ENCODE measurements at places on chromosomes 12 and 14.

GRCh38 chr14:103250874-103251273 is 83.2 kb upstream of the EIF5 start:
- DNase-seq: no peak

DNA sequence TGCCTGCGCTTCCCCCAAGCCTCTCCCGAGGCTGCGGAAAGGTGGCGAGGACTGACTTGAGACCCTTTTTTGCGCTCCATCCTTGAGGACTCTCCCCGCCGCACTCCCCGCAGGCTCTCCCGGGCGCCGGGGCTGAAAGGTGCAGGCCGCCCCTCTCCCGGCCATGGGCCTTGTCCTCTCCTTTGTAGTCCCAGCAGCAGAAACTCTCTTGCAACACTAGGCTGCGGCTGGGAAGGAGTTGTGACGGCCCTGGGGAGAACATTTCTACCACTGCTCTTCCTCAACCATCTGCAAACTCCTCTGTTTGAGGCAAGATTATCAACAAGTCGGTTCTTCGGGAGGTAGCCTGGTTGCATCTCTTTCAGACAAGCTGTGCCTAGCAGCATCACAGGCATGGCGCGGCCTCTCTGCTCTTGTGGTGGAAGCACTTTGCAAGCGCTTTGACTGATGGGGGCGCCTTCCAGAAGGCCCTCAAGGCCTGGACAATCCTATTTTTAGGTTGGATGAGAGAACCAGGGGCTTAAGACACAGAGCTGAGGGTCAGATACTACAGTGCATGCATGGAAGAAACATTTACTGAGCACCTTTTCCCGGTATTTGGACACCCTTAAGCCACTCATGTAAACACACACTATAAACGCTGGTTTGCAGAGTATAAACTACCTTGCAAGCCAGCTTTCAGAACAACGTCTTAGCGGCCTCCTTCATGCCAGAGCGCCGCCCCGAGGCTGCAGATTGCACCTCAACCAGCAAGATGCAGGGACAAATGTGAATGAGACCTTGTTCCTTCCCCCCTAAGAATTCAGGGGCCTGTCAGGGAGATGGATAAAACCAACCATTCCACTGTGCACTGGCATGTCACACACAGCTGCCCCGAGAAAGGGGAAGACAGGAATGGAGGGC is 1.2 kb upstream of the PRIMA1 start:
- DNase-seq: no peak

DNA sequence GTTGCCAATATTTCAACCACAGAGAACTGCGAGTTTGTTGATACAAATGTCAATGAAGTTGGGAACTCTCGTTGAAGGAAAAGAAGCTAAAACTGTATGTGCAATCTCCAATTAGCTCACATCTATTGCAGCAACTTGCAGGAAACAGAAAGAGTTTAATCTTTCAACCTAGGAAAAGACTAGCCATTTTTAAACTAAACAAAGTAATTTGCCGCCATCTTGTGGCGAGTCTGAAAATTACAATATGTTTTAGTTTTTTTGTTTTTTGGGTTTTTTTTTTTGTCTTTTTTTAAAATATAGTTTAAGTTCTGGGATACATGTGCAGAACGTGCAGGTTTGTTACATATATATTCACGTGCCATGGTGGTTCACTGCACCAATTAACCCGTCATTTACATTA is 131.2 kb upstream of the FOXG1 start:
- DNase-seq: no peak

DNA sequence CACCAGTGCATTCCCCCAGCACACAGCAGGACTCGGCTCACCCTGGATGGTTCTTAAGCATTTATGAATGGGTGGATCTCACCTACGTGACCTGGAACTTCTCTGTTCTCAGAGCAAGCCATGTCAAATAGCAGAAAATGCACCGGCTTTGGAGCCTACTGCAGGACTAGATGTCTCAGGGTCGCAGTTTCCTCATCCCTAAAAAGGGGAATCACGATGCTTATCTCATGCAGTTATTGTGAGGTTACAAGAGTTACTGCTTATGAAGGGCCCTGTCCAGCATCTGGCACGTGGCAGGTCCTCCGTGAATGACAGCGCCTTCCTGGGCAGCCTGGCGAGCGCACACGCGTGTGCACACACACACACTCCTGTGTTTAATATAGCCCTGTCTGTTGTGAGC is 128.5 kb downstream of the ETV6 start:
- DNase-seq: no peak

- no peak for DNase-seq
Observed at GRCh38 chr12:56678852-56679251, 9.2 kb downstream of the PTGES3 start.

DNA sequence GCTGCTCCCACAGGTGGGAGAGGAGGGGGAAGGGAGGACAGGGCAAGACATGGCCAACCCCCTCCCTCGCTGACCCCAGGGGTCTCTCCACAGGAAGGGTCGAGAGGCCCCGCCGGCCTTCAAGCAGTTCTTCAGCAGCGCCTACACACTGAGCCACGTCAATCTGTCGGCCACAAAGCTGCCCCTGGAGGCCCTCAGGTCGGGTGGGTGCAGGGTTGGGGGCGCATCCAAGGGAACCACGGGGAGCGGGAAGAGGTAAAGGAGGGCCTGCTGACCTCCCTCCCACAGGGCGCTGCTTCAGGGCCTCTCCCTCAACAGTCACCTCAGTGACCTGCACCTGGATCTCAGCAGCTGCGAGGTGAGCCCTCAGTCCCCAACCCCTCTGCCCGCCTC is 6.1 kb downstream of the CARMIL3 start:
- no peak for DNase-seq

DNA sequence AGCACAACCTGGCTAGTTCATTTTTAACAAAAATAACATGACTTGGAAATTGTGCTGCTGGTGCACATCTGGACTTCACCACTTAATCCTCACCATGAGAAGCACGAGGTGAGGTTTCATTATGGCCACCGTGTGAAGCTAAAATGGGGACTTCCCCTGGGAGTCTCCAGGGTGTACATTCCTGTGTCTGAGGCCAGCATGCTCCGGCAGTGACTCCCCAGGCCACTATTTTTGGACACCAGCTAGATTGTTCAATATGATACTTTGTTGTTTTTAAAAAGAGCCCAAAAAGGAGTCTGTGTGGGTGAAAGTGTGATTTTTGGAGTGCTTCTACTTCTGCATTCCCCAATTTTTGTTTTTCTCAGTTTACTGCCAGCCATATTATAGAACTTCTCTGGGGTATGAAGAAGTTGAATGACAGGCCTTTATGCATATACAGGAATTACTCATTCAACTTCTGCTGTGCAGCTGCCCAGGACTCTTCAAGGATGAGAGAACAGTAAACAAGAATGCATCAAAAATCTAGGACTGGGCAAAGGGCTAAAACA is 16.9 kb upstream of the AICDA start:
- peak; percentile 53 for DNase-seq

- no peak for DNase-seq
Observed at GRCh38 chr12:75389061-75389460, 1.8 kb upstream of the GLIPR1L2 start.

- no peak for DNase-seq
Observed at GRCh38 chr14:68335312-68335711, 457.6 kb downstream of the ZFP36L1 start.

DNA sequence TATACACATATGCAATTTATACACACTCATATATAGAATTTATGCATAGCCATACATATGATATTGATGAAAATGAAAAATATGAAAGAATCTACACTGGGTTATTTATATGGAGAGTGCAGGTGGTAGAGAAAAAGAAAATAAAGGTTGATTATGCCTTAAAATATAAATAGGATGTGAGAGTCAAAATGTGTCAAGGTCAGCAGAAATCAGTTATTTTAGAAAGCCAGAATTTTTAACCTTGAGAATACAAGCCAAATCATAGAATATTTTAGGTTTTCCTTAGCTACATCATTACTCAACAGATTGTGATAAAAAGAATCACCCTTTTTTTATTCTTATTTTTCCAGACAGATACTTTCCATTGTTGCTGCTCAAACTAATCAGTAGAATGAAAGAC is 146.2 kb downstream of the SLC6A15 start:
- DNase-seq: no peak

GRCh38 chr14:102189874-102190273 is 50.2 kb downstream of the WDR20 start:
- no peak for DNase-seq

GRCh38 chr14:94041551-94042346 is 15.6 kb downstream of the OTUB2 start:
- DNase-seq: no peak

DNA sequence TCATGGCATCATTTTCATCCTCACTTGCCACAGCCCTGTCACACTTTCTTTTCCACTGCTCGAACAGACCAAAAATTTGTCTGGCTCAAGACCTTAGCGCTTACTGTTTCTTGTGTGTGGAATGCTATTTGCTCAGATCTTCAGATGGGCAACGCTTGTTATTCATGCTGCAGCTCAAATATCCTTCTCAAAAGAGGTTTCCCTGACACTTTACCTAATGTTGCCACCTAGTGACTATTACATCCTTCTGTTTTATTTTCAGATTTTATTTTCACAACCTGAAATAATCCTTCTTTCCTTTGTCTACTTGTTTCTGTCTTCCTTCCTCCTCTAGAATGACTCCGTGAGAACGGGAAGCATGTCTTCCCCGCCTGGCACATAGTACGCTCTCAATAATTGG is 5.6 kb downstream of the FBXO33 start:
- no peak for DNase-seq

- peak; percentile 81 for DNase-seq
Observed at GRCh38 chr12:53324779-53325510, 3.5 kb upstream of the AAAS start.

GRCh38 chr14:72560889-72561493 is 332.9 kb downstream of the DPF3 start:
- DNase-seq: no peak

GRCh38 chr12:44497044-44497443 is 379.1 kb downstream of the NELL2 start:
- DNase-seq: no peak

DNA sequence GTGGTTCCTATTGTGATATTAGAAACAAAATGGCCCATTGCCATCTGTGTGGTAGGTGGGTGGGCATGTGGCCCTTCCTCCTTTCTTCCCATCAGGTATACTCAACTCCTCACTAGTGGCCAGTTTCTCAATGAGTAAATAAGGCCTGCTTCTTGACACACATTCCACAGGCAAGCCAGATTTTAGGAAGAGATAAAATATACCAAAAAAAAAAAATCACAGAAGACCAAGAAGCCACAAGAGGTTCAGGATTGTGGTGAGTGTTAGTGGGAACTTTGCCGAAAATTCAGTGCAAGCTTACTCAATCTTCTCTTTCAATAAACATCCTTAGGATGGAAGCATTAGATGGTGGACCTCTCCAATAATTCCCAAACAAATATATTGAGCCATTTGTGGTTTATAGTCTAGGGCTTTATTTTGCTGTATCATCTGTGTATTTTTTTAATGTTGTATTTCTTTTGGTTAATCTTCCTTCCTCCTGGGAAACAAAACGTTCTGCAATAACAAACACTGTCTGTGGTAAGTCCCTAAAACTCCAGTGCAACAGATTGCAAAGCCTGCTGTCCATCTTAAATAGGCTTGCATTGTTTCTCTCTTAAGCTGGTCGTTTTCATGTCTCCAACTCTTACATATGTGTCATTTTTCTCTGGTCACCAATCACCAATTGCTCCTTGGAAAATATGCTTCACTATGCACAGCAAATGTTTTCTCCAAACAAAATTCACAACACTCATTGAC is 289.9 kb upstream of the KITLG start:
- no peak for DNase-seq

DNA sequence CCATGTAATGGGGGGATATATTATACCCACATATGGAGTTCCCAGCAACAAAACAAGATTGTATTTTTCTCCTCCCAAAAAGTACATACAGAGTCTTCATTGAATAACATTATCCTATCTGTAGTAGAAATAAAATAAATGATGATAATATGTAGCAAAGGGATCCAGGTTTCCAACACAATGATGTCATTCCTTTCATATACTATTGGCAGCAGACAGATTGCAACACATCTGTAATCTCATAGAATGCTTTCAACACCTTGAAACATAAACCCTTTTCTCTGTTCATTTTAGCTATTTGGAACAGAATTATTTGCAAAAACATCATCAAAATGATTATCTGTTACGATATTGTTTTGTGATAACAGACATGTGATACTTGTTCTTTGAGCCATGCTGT is 317.6 kb downstream of the DPF3 start:
- DNase-seq: no peak

DNA sequence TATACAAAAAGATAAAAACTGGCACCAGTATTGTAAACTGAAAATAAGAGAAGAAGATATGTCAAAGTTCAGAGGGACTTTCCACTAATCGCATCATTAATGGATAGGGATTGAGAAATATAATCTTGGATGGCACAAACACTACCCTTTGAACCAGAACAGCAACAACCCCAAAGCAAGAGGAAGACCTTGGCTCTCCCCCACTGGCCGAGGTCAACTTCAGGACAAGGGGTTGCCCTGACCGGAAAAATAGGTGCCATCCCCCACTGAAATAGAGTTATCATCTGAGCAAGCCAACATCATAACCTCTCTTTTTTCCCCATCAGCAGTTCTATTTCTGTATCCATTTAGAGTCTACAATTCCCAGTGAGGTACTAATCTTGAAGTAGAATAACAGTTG is 72.4 kb upstream of the PCED1B start:
- no peak for DNase-seq

DNA sequence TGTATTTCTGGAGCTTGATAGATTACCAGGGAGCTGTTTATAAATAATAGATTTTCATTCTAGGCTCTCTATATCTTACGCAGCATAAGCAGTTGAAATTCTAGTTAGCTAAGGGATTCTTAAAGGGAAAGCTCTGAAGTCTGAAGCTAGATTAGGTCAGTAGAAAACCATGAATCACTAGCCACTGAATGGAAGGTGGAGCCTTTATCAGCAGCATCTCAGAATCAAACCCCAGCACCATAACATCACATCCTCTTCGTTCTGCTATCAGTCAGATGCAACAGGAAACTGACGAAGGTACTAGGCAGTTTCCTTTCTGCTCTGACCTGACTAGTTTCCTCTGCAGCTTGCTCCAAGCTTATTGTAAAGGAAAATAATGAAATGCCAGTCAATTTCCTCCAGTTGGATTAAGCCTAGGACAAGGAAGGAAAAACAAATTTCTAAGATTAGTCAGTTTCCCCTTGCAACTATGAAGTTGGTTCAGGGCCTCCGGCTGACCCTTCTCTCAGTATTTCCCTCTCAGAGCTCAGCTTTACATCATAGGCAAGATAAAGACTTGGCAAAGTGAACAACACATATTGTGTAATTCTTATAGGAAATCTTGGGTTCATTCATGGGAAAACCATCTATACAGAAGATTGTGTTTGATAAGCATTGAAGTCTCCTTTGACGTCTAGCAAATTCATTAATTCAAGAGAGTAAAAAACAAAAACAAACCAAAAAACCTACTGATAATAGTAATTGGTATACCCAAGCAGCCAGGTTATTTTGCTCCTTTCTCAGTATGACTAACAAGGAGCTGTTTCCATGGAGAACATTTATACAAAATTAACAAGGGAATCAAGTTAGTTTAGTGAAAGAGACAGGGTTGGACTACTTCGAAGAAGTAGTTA is 43.4 kb upstream of the CFAP54 start:
- no peak for DNase-seq

DNA sequence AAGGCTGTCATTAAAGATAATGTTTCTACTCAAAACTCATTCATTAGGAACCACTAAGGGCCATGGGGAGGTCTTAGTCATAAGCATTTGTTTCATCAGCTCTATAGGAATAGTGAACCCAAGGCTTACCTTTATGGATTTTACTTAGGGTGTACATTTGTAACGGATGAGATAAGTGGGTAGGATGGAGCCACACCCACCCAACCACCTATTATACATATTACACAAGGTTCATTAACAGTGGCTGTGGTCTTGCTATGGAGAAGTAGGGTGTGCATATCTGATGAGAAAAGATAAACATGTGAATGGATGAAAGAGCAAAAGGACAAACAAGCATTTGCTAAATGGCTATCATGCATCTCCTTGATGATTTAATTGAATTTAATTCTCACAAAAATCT is 39.6 kb upstream of the ITPR2 start:
- no peak for DNase-seq
